ENCODE measurements at places on chromosomes 2 and 18.

DNA sequence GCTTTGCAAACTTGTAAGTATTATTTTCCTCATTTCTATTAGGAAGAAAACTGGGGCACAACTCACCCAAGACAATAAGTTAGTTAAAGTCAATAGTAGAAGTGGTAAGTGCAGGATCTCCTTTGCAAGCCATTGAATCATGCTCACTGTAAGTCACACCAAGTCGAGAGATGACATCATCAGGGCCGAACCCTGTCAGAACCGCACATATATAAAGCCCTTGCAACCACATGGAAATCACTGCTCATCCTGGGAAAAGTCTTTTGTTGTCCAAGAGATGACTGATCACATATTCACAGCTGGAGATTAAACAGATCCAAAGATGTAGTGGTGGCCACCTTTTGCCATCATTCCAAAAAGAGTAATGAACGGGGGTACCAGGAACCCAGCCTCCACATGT lies 484.8 kb upstream of the ID2 start:
- no peak for DNase-seq

- no peak for DNase-seq
Observed at GRCh38 chr2:175371378-175371777, 189.9 kb upstream of the ATP5MC3 start.

- no peak for DNase-seq
Observed at GRCh38 chr18:53441761-53442414, 782.6 kb downstream of the MBD2 start.

GRCh38 chr2:48540237-48540935 lies 10.4 kb downstream of the STON1 start:
- no peak for DNase-seq

DNA sequence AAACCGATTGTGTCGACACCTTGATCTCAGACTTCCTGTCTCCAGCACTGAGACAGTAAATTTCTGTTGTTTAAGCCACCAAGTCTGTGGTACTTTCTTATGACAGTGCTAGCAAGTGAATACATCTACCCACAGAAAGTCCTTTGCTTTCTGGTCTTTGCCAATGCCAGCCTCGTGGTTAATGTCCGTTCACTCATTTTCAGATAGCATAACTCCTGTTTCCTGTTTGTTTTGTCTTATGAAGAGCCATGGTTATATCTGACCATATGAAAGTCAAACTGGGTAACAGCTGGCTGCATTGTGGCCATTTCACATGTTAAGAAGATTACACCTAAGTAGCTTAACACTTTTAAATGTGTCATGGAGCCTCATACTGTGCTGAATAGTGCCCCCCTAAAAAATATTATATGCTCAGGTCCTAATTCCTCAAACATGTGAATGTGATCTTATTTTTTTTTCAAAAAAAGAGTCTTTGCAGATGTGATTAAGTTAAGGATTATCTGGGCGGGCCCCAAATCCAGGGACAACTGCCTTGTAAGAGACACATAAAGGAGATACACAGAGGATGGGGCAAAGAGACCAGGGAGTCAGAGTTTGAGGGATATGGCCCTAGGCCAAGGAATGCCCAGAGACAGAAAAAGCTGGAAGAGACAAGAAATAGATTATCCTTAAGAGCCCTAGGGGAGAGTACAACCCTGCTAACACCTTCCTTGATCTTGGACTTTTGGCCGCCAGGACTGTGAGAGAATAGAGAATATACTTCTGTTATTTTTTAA lies 118.0 kb downstream of the KCNE4 start:
- DNase-seq, result no peak

GRCh38 chr2:27901234-27901633 lies 10.7 kb downstream of the BABAM2 start:
- no peak for DNase-seq

DNA sequence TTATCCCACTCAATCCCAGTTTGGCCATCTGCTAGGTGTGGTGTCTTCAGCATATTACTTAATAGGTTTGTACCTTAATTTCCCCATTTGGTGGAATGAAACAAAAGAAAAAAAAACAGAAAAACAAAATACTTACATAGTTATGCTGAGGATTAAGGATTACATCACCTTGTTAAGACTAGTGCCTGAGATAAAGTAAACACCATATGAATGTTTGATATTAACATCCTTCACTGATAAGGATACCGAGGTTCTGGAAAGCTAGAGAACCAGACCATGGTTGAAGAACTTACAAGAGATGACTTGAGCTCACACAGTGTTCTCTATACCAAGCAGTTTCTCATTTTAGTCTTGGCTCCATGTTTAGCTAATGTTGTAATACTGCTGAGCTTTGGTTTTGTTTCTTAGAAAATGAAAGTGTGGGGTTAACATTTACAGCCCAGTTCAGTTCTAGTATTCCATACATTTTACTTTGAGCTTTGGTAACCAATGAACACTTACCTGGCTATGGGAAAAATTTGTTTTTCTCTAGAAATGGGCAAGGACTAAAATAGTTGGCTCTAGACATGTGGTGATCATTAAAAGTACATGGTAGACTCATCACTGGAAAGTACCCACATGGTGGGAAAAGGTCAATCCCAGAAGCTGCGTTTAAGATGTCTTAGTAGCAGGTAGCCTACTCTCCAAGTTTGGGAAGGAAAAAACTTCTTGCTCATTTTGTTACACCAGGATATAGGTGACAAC lies 5.8 kb upstream of the GPD2 start:
- DNase-seq, result no peak

DNA sequence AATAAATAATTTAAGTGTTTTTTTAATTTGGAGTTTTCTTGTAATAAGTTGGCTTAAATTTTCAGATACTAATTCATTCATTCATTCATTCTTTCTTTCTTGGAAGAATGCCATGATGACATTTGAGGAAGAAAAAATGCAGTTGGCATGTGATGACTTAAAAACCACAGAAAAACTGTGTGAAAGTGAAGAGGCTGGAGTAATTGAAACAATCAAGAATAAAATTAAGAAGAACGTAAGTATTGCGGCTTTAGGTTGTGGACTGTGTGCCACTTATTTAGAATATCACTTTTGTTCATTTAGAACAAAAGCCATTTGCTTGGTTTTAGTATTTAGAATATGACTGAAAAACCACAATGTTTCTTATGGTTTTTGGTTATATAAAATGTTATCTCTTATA lies 51.4 kb downstream of the TTC39C start:
- DNase-seq, result no peak

- no peak for DNase-seq
Observed at GRCh38 chr2:66390152-66390551, 44.8 kb upstream of the MEIS1 start.

Data from epithelial cell of esophagus (primary cell).